ENCODE measurements at places on chromosomes 3 and 15. TPM values are rescaled to one million over a fixed set of nuclear protein-coding genes. Genes with fewer than 3 reads are reported as not detected.

GRCh38 chr3:130442284-130442683 is 74.7 kb upstream of the COL6A6 start:
- DNase-seq, result no peak

GRCh38 chr3:42946050-42946449 is 33.1 kb upstream of the GASK1A start:
- no peak for DNase-seq

DNA sequence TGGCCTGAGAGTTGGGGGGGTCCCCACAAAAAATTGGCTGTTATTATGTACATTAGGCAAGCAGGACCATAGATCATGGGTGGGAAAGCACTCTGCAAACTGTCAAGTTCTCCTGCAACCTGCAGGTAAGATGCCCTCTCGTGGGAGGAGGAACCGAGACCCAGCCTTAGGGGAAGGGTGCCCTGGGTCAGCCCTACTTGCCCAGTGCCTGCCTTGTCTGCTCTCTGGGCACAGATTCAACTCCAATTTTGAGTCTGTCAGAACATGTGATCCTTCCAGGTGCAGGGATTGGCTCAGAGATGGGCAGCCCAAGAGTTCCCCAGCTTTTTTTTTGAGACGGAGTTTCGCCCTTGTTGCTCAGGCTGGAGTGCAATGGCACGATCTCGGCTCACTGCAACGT is 99.2 kb downstream of the PLXNA1 start:
- DNase-seq, result no peak

- DNase-seq, result no peak
Measured at GRCh38 chr3:107965136-107965655, 125.6 kb downstream of the CD47 start.

GRCh38 chr3:30615615-30616346 is 9.4 kb downstream of the TGFBR2 start:
- DNase-seq, result no peak

GRCh38 chr3:177569193-177569592 is 371.9 kb upstream of the TBL1XR1 start:
- DNase-seq, result no peak

DNA sequence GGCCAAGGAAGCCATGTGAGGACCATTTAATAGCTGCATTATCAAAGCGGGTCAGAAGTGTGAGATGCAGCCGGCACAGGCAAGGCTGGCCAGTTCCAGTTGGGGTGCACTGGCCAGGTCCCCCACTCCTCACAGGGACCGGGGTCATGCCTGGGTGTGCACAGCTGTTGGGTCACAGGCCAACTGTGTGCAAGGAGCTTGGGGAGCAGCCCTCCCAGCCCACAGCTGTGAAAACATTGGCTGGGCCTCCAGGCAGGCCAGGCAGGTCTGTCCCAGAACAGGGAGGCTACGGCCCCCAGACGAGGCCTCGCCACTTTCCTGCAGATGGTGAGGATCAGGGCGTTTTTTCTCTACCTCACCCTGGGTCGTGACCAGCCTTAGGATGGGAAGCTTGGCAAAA is 521.0 kb downstream of the NTRK3 start:
- DNase-seq, result no peak

DNA sequence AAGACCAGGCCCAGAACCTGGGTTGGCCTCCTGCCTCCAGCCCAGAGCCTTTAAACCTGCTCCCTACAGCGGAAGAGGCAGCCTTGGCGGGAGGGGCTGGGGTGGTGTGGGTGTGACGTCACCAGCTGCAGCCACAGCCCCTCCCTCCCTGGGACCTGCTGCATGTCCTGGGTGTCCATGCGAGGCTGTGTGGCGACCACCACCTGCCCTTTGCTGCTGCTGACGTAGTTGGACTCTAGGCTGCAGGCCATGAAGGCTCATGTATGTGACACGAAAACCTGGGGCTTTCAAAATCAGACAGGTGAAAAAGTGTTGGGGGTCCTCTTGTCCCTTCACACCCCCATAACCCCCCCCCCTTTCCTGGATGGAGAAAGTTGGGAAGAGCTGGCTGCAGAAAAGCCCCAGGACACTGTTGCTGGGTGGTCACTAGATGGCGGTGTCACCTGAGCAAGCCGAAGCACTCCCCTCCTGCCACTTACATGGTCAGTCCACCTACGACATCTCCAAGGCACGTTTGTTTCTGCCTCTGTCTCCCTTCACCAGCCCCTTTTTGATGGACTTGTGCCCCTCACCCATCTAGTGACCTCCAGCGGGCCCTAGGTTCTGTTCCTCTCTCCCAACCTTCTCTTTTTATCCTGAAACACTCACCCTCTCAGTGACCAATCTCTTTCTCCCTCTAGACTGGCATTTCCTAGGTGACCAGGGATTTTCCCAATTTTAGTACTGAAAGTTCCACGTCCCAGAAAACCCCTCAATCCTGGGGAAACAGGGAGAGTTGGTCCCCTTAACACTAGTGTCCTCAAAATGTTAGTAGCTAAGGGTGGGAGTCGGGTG is 35.2 kb downstream of the SLC6A20 start:
- DNase-seq, result peak; percentile 16

DNA sequence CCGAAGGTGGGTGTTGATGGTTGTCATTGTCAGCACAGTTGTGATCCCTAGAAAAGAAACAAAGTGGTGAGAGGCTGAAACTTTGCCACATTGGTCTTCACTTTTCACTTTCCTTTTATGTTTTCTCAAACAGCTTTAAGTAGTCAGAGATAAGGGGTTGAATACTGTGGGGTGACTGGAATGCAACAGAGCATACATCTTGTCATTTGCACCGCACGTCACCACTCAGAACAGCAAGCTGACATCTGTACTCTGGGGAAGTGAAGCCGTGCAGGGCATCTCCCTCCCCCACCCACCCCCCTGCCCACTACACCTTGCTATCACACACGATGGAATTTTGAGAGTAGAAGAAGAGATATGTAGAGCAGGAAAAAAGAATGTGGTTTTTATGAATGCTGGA is 211.7 kb downstream of the GABRB3 start:
- no peak for DNase-seq

DNA sequence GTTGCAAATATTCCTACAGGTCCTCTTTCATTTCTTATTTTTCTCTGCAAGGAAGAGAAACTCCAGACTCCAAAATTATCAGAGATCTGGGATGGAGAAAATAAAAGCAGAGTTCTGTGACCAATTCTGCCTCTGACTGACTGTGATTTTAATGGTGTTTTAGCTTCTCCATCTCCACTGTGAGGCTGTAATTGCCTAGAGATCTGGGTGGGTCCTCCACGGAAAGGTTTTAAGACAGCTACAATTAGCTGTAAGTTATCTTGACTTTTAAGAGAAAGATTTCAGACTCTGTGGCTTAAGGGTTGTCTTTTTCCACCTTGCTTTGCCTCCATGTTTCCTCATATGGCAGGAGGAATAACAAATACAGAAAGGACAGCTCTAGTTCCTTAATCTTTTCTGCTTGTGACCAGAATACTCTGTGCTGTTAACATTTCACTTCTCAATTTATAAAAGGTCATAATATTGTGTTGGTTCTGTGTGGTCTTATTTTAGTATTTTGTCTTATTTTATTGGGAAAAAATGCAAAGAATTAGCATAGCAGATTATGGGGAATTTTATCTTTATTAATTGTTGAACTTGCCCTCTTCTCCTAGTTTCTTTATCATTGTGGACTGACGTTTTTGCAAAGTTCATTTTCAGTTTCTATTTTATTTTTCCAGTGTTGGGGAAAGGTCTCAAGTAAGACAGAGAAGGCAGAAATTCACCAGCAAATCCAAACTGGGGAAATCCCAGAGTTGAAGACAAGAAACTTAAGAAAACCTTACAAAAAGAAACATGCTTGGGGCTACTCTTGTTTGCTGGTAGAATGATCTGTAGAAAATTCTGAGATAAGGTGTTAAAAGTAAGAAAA is 157.9 kb downstream of the RAP2B start:
- DNase-seq, result no peak

- no peak for DNase-seq
Measured at GRCh38 chr3:160403796-160404470, 4.5 kb downstream of the SMC4 start.

DNA sequence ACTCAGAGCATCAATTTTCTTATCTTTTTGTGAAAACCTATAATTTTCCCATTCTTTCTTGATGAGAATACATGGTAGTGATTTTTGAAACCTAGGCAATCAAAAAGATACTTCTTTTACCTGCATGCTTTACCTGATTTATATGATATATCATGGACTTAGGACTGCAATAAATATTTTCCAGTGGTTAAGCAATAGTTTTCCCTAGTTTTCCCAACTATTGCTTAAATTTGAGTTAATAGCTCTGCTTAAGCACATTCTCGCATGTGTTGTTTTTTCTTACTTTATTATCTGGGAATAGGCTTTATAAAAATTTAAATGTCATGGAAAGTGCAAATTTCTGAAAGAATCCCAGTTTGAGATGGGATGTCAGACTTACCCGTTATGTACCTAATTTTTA is 465.1 kb upstream of the BCHE start:
- no peak for DNase-seq

DNA sequence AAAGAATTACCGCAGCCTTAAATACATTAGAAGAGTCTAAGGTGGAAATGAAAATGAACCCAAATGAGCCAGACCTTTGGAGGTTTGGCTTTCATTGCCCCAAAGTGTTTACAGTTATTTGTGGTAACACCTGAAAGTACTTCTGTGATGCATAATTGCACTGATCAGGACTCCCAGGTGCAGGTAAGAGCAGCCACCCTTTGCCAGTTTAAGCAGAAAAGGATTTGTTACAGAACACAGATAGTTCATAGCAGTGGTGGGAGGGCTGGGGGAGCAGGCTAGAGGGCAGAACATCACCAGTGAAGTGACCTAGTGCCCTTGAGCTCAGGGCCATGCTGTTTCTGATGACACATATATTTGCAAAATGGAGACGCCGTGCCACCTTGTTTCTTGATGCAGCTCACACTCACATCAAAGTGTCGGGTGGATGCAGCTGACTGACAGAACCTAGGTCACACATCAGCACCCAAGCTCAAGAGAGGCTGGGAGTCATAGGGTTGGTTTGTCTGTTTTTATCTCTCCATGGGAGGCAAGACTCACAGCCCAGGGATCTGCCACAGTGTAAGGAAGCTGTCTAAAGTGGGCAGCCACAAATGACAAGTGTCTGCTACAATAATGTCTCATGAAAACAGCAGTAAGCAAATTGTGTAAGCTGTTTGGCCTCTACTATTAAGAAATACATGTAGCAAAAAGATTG is 49.1 kb downstream of the NEK11 start:
- no peak for DNase-seq

GRCh38 chr3:58006661-58007060 is 1.6 kb upstream of the FLNB start:
- DNase-seq, result no peak

DNA sequence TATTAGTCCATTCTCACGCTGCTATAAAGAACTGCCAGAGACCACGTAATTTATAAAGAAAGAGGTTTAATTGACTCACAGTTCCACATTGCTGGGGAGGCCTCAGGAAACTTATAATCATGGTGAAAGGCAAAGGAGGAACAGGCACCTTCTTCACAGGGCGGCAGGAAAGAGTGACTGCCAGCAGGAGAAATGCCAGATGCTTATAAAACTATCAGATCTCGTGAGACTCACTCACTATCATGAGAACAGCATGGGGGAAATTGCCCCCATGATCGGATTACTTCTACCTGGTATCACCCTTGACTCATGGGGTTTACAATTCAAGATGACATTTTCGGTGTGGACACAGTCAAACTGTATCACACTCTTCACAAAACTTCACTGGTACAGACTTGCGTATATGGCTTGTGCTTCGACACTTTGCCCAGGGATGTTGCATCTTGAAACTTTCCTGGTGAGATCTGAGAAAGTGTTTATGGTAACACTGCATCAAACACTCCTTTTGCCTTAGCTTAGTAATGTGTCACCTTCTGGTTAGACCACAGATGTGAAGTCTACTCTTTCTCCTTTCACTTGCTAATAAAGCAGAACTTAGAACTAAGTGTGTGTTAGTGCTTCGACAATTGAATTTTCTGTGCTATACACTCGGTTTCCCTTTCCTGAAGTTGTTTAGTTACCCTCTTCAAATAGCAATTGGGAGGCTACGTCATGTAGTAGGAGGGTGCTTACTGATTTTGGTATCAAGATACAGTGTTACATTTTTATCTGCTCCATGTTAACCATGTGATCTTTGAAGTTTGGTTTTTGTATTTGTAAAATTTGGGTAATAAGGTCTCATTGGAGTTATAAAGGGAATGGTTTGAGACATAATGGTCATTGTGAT is 185.7 kb downstream of the LPP start:
- DNase-seq, result no peak

DNA sequence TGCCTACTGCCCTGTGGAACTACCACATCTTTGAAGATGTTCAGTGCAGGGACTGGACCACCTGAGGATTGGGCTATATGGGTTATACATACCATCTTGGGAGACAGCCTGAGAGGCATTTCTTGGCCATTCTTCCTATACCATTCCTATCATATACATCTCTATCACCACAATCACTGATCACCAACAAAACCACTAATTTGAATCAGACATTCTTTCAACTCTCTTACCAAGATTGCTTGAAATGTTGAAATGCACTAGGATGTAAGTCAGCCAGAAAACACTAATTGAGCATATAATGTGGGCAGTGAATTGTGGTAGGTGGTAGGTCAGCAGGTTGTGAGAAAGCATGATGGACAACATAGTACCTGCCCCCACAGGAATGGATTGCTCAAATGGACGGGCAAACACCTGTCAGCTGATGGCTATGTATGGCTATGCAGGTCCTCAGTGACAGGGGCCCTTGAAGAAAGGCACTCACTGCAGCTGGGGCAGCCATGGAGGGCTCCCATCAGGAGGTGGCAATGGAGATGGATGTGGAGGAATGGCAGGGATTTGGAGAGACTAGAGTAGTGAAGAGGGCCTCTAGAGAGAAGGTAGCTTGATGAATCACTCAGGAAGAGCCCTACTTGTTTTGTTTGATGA is 49.1 kb downstream of the AMOTL2 start:
- DNase-seq, result no peak

- DNase-seq, result no peak
Measured at GRCh38 chr3:72133329-72134011, 348.5 kb upstream of the PROK2 start.

DNA sequence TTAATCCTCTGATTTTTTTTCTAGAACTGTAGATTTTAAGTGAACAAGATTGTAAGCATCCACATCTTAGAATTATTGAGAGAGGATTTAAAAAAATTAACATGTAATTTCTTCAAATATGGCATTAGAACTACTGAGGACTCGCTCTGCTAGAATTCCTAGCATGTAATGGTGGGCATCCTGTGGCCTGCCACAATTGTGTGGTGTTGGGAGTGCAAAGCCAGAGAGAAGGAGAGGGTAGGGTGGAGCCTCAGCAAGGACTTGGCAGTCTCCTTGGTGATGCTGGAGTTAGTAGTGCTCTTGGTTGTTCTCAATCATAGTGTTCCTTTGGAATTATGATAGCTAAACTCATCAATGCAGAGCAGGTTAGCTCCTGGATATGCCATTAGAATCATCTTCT is 443.9 kb upstream of the TBL1XR1 start:
- DNase-seq, result no peak

GRCh38 chr3:13727890-13728289 is 152.0 kb downstream of the WNT7A start:
- no peak for DNase-seq

- no peak for DNase-seq
Measured at GRCh38 chr3:32856355-32856889, 38.6 kb downstream of the TRIM71 start.

MYO5A gene
- total RNA-seq, result 34.2 TPM

EIF2A gene
- 149 TPM for total RNA-seq

MUC4 gene
- 6.9 TPM for total RNA-seq

TLR9 gene
- not detected for total RNA-seq

PPARG gene
- total RNA-seq, result 16.3 TPM

SLC51B gene
- total RNA-seq, result not detected

ATOSA gene
- 10.5 TPM for total RNA-seq

TEX55 gene
- not detected for total RNA-seq

RBPMS2 gene
- 1.9 TPM for total RNA-seq

P2RY14 gene
- total RNA-seq, result not detected

WDR76 gene
- total RNA-seq, result 4.5 TPM

MYL3 gene
- 0.54 TPM for total RNA-seq

IDH2 gene
- 79.1 TPM for total RNA-seq
